ENCODE measurements at places on chromosomes 12 and 14. TPM values are rescaled to one million over a fixed set of nuclear protein-coding genes. Genes with fewer than 3 reads are reported as not detected.

Gene SDR9C7
- polyA plus RNA-seq: 0.36 TPM

Gene AHSA1
- polyA plus RNA-seq: 109 TPM

- no peak for DNase-seq
Observed at GRCh38 chr14:100587086-100587762, at the start of gene BEGAIN. Gene BEGAIN, minus strand, starts transcription at chr14:100587417. Its CDS starts 127 bp downstream, at chr14:100587290.

- no peak for DNase-seq
Observed at GRCh38 chr12:97456571-97457188, 5.9 kb upstream of the RMST start.

GRCh38 chr12:61985830-61986229, 274.4 kb upstream of the USP15 start:
- DNase-seq: no peak

DNA sequence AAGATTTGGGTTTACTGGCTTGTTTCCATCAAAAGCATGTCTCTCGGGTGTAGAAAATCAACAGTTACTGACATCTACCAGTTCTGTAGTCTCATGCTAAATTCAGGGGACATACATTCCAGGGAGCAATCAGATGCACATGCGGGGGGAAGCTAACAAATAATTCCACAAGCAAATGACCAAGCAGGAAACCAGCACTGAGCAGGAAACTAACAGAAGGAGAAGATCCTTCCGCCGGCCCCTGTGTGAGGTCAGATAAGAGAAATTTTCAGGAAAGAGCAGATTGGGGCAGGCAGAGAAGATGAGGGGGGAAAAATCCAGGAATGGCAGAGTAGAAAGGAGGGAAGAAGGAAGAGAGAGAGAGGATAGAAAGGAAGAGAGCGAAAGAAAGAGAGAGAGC, 127.6 kb upstream of the TMCC3 start:
- DNase-seq: no peak

GRCh38 chr12:128829861-128830504, 6.2 kb upstream of the SLC15A4 start:
- no peak for DNase-seq

- no peak for DNase-seq
Observed at GRCh38 chr14:99679996-99680395, 4.1 kb upstream of the CYP46A1 start.

DNA sequence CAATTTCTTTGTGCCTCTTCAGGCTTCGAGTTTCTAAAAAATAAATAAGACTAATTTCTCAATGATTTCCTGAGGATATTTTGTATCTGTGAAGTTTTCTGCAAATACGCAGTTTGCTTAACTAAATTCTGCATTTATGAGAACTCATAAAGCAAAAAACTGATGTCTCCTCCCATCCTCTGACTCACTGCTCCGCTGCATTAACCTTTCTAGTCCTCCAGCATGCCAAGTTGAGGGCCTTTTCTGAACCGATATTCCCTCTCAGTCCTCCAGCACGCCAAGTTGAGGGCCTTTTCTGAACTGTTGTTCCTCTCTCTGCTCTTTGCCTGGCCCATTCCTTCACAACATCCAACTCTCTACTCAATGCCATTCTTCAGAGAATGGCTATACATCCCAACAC, 3.2 kb downstream of the IPO8 start:
- no peak for DNase-seq

- DNase-seq: no peak
Observed at GRCh38 chr12:104608998-104609397, 152.2 kb downstream of the CHST11 start.

DNA sequence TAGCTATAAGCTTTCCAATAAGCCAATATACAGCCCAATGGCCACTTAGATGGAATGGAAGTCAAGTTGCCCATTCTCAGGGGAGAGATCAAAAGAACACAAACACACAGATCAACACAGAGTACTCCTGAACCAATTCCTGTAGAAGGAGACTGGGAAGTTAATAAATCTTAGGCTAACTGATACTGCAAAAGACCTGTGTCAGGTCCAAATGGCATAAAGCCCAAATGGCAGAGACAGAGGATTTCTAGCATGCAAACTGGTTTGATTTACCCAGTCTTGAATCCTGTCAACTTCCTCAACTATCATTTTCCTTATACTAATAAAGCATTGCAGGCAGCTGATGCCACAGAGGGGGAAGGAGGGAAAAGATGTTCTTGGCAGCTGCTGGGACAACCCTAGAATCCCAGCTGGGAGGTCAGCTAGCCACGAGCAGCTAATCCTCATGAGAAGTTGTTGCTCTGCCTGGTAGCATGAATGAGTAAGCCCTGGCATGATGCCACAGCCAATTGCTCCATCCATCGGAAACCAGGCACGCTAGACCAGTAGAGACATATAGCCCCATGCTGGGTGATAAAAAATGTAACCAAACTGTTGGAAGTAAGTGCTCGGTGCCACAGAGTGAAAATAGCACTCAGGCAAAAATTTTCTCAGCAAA, 26.2 kb downstream of the ANG start:
- no peak for DNase-seq

Gene GZMH
- 0.30 TPM for polyA plus RNA-seq

Gene ABCD4
- 65.0 TPM for polyA plus RNA-seq

- DNase-seq: peak; percentile 52
Observed at GRCh38 chr14:99574099-99574880, 29.7 kb downstream of the CCDC85C start.

DNA sequence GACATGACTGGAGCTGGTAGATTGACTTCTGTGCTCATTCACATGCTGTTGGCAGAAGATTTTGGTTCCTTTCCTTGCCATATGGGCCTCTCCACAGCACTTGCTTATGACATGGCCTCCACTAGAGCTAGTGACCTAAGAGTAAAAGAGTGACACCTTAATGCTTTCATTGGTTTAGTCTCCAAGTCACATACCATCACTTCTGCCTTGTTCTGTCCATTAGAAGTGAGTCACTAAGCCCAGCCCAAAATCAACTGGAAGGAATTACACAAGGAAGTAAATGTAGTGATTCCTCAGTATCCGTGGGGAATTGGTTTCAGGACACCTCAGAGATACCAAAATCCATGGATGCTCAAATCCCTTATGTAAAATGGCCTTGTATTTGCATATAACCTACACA, 81.3 kb downstream of the PPHLN1 start:
- no peak for DNase-seq

Gene KRT6C
- polyA plus RNA-seq: not detected

- DNase-seq: no peak
Observed at GRCh38 chr12:4084573-4084972, 189.0 kb upstream of the CCND2 start.

- DNase-seq: no peak
Observed at GRCh38 chr14:35844494-35844893, 18.4 kb downstream of the BRMS1L start.

DNA sequence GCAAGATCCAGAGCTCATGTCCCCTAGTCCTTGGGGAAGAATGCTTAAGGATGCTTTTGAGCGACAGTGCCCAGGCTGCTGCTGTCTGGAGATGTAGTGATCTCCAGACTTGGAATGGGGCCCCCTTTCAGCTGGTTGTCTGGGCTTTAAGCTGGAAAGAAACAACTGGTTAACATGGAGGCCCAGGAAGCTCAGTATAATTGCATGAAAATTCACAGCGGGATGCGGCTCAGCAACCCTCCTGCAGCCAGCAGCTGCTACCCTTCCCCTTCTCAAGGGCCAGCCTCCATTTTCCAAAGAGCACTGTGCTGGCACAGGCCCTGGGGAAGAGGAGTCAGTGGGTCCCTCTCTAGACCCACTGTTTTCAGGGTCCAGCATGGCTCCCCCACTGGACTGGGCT, 26.3 kb downstream of the RAB35 start:
- DNase-seq: no peak

Gene GMFB
- polyA plus RNA-seq: 40.7 TPM

DNA sequence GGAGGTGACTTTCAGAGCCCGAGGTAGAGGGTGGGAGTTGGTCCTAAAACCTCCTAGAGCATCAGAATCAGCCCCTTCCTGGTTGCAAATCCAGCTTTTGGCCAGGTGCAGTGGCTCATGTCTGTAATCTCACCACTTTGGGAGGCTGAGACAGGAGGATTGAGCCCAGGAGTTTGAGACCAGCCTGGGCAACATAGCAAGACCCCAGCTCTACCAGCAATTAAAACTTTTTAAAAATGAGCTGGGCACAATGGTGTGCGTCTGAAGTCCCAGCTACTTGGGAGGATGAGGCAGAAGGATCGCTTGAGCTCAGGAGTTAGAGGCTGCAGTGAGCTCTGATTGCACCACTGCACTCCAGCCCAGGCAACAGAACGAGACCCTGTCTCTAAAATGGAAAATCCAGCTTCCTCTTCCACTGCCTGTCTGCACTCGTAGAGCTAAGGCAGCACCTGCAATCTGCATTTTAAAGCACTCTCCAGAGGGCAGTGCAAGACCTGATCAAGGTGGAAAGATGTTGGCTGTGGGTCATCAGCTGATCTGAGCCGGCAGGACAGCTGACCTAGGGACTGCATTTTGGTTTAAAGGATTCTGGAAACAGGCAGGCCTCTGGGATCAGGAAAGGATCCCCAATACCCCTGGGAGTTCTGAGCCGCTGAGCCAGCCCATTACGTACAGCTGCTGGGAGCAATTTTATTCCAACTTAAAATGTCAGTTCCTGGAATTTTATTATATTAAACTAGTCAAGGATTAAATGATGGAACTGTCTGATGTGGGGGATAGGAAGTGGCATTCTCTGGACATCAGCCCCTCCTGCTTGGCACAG, 1.8 kb upstream of the TESC start:
- DNase-seq: no peak

DNA sequence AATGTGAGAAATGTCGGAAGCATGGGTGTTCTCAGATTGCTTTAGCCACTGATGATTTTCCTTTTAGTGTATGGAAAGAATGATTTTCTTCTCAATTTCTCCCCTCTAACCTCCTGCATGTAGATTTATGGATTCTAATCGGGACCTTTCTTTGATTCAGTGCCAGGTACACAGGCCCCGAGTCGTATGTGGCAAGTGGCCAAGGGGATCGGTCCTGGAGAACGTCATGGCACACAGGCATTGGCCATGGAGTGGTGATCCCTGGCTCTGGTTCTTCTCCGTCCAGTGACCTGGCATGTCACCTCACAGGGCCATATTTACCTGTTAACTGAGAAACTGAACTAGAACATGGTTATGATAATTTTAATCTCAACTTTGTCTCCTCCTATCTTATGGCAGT, 58.1 kb downstream of the ETV6 start:
- no peak for DNase-seq

- no peak for DNase-seq
Observed at GRCh38 chr14:20632831-20633691, 8.4 kb downstream of the OR6S1 start.

- DNase-seq: no peak
Observed at GRCh38 chr14:60736494-60736893, 1.9 kb downstream of the MNAT1 start.

Gene PSMB11
- not detected for polyA plus RNA-seq

Gene NPFF
- 0.48 TPM for polyA plus RNA-seq

DNA sequence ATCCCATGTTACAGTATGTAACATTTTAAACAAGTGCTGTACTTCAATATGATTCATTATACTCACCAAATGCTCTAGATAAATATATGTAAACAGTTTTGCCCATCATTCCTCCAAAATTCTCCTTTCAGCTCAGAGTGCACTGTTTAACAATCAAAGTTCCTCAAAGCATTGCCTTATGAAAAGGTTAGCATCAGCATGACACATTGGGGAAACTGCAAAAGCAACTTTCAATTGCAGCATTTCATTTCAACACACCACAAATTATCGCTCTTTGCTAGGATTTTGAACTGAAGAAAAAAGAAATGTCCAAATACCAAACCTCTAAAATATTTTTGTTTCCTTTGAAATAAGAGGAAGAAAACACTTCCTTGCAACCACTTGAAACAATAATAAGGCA, 413.2 kb downstream of the FLRT2 start:
- DNase-seq: no peak

- DNase-seq: no peak
Observed at GRCh38 chr14:101709962-101710931, 51.3 kb upstream of the PPP2R5C start.

GRCh38 chr14:100286484-100287191, 19.6 kb downstream of the SLC25A29 start:
- DNase-seq: no peak

DNA sequence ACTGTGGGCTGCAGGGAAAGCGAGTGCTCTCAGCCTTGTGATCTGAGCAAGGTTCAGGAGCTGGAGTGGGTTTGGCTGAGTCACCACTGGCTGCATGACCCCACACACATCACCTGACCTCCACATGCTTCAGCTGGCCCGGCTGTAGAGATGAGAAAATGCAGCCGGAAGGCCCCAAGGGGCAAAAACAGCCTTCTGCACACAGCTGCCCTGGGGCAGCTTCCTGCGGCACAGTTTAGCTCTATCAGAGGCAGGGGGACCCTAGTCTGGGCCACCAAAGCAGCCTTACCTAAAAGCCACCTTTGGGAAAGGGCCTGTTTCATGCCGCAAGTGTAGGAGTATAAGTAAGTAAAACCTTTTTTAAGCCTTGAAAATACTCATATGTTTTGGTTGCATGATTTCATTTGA, 123.3 kb downstream of the SSPN start:
- peak; percentile 32 for DNase-seq

GRCh38 chr12:8722286-8722800, 24.6 kb downstream of the RIMKLB start:
- no peak for DNase-seq

GRCh38 chr12:52006726-52007157, at the start of gene TAMALIN:
Gene TAMALIN, plus strand, starts transcription at chr12:52006946. Its CDS starts 74 bp downstream, at chr12:52007020.
- DNase-seq: peak; percentile 83

DNA sequence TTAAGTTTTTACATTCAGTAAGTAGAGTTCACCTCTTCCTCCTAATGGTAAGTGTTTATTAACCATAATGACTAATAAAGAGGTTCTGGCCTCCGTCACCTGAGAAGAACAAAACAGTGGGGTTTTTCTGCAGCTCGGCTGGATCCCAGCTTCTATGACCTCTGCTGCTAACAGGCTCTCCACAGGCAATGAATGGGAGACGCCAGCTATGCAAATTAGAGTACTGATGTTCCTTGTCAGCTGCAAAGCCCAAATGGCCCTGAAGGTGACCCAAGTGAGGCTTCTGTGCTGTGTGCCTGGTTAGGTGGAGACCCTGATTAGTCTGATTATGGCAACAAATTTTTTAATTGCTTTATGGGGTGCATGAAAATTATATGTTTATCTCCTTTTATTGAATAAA, 218.1 kb downstream of the APAF1 start:
- DNase-seq: no peak

- no peak for DNase-seq
Observed at GRCh38 chr14:101915871-101916815, 48.2 kb upstream of the DYNC1H1 start.
